ENCODE measurements at places on chromosomes 16 and 17.

GRCh38 chr16:59997706-59998105 is 1263.6 kb upstream of the GOT2 start:
- no peak for DNase-seq

DNA sequence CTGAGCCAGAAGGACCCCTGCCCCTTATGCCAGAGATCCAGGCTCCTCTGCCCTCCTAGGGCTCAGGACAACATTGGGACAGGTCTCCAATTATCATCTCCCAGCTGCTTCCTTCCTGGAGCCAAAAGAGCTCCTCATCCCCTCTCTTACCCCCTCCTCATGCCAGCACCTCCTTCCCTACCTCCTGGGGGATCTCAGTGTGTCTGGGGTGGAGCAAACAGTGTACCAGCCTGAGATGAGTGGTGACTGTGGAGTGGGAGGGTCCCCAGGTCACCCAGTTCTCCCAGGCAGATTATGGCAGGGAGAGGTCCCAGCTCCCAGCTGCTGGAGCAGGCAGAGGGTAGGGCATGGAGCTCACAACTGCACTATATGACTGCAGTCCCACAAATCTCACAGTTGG is 23.7 kb downstream of the SRCIN1 start:
- no peak for DNase-seq

DNA sequence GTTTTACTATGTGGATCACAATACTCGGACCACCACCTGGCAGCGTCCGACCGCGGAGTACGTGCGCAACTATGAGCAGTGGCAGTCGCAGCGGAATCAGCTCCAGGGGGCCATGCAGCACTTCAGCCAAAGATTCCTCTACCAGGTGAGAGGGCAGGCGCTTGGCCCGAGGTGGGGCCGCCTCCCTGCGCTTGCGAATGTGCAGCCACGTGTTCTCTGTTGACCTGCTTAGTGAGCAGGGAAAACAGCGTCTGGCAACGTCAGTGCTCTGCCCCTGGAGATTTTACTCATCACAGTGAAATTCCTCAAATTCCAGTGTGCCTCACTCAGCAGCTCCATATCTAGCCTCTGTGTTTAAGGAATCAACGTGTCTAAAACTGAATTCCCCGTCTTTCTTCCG is 33.4 kb upstream of the CLEC18A start:
- peak; percentile 92 for DNase-seq

DNA sequence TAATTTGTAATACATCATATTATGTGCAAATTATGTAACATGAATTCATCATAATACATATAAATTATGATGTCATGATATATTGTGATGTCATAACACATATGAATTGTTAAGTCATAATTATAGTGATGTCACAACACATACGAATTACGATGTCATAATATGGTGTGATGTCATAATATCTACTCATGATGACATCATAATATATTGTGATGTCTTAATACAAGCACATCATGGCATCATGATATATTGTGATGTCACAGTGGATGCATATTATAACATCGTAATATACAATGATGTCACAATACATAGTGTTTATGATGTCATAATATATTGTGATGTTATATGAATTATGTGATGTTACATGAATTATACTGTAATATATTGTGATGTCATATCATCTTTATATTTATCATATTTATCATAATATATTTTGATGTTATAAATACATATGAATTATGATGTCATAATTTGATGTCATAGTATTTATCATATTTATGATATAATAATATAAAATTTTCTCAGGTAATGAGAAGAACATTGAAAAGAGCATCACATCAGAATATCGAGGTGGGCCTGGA is 1793.0 kb downstream of the TP53TG3F start:
- DNase-seq: no peak

GRCh38 chr17:3026856-3027751 is 36.3 kb downstream of the OR1D5 start:
- DNase-seq: peak; percentile 45

DNA sequence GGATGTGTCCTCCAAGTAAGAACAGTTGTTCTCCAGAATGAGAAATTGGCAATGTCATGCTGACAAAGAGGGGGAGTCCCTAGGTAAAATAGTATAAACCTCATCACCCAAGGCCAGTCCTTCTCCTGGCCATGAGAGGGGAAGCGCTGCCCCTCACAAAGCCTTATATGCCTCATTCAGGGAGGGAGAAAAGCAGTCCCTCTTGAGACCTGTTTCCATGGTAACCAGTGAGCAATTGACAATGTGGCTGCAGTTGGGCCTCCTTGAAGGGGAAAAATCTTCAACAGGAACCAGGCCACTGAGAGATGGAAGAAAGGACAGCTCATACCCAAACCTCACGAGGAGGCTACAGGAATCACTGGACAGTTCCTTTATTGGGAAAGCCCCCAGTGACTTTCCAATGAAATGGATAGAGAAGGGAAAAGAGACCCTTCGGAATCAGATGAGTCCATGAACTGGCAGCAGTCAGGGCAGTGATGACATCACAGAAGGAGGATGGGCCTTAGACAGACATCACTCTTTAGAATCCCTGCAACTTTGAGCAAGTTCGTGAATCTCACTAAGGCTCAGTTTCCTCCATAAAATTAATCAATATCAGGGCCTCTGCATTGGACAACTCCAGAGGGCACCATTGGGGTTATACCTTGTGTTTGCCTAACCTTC is 275.7 kb downstream of the TOX3 start:
- DNase-seq: no peak

DNA sequence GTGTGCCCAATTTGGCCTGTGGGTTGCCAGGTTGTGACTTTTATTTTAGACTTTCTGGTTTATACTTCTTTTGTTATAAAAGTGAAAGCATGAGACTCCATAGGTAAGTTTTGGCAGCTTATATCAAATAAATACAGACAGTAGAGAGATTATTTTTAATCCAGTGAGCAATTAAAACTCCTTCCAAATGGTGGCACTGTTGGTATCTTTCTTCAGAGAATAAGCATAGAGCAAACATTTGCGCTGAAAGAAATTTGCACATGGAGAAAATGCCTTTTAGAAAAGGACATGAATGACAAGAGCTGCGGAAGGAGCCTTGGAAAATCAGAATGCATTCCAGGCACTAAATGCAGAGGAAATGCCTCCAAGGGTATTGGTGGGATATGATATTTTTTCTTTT is 46.1 kb upstream of the DNAJA2 start:
- DNase-seq: no peak

DNA sequence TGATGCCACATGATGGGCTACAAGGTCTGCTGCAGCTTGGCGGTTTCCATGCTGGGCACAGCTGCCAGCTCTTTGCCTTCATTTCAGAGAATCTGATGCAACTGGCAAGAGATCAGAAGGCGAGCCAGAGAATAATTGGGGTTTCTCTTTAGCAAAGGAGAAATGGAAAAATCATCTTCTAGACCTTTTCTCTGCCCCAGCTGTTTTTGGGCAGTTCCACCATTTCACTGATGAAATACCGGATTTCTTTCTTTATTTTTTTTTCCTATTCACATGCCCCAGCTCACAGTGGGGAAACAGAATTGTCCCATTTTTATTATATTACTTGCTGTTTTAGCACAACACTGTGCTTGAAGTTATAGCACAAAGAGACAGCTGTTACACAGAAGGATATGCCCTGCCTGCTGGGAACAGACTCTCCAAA is 439.3 kb upstream of the GOT2 start:
- DNase-seq: no peak

- DNase-seq: no peak
Measured at GRCh38 chr17:62675260-62675659, 47.8 kb downstream of the MRC2 start.

DNA sequence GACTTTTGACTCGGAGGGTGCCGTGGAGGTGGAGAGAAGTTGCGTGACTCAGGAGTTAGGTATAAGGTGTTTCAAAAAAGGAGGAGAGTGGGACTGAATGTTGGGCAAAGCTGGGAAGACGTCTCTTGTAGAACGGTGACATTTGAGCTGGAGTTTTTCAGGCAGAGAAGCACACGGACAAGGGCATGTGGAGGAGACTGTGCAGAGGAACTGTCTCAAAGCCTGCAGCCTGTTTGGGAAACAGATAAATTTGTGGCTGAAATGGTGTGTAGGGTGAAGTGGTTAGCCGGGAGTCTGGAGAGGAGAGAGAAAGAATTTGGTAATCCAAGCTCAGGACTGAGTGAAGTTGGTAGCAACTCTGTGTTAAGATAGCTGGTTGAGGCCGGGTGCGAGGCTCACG is 9.8 kb downstream of the USP10 start:
- DNase-seq: no peak

DNA sequence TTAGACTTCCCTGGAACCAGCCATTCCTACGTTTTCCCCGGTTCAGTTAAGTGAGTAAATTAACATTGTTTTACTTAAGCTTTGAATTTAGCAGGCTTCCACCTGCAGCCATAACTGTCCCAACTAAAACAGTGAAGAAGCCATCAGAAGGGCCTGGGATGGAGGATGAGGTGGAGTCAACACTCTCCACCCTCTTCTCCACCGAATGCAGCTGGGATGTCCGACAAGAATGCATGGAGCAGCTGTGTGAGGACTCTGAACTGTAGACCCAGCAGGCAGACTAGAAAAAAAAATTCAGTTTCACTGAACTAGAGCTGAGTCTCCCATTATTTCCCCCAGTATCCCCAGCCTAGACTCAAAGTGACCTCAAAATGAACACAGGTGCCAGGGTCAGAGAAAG is 114.8 kb downstream of the C16orf95 start:
- no peak for DNase-seq

DNA sequence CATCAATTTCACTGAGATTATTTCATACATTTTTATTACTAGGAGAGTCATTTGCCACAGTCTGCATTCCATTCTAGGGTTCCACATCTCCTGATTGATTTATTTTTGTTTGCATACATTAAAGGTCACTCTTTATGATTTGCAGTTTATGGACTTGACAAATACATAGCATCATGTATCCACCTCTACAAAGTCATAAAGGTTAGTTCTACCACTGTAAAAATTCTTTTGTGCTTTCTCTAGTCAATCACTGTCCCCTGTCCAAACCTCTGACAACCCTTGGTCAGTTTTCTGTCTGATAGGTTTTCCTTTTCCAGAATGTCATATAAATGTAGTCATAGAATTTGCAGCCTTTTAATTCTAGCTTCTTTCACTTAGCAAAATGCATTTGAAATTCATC is 434.6 kb upstream of the MON1B start:
- DNase-seq: no peak

DNA sequence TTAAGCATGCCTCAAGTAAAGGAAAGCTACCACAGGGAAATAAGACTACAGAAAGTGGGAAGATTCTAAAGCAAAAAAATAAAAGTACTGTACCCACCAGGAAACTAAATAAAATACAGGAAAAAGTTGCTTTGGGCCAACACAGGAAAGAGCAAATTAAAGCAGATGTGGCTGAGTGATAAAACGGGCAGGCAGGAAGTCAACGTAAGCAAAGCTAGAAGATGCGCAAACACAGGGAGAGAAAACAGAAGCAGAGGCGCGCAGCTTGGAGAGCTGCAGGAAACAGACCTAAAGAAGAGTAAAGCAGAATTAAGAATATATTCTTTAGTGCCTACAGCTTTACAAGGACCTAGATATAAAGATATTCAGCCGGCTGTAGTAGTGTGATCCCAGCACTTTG is 21.7 kb downstream of the USP36 start:
- DNase-seq: no peak

DNA sequence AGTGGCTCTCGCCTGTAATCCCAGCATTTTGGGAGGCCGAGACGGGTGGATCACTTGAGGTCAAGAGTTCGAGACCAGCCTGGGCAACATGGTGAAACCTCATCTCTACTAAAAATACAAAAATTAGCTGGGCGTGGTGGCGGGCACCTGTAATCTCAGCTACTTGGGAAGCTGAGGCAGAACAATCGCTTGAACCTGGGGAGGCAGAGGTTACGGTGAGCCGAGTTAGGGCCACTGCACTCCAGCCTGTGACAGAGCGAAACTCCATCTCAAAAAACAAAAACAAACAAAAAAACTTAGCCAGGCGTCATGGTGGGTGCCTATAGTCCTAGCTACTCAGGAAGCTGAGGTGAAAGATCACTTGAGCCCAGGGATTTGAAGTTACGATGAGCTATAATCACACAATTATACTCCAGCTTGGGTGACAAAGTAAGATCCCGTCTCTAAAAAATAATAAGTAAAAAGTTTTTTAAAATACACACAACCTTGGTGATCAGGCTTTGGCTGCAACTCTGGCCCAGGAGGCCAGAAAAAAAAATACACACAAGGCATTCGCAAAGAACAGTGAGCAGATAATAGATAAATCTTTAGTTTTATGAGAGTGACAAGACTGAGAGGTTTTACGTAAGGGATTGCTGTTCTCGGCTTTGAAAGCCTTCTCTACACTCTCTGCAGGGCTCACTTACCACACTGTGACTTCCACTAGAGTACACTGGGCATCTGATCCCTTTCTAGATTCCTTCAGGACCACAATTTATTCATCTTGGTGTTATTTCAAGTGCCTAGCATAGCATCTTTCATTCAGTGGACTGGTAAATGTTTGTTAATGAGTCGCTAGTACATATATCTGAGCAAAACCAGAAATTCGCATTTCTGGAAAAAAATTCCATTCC is 5.9 kb downstream of the GSPT1 start:
- DNase-seq: no peak
